ENCODE measurements at places on chromosomes 1 and 21. TPM values are rescaled to one million over a fixed set of nuclear protein-coding genes. Genes with fewer than 3 reads are reported as not detected.

The ADAMTS4 gene
- total RNA-seq: 2.5 TPM

The PLA2G2A gene
- 104 TPM for total RNA-seq

The SAMD11 gene
- total RNA-seq: 18.0 TPM

DNA sequence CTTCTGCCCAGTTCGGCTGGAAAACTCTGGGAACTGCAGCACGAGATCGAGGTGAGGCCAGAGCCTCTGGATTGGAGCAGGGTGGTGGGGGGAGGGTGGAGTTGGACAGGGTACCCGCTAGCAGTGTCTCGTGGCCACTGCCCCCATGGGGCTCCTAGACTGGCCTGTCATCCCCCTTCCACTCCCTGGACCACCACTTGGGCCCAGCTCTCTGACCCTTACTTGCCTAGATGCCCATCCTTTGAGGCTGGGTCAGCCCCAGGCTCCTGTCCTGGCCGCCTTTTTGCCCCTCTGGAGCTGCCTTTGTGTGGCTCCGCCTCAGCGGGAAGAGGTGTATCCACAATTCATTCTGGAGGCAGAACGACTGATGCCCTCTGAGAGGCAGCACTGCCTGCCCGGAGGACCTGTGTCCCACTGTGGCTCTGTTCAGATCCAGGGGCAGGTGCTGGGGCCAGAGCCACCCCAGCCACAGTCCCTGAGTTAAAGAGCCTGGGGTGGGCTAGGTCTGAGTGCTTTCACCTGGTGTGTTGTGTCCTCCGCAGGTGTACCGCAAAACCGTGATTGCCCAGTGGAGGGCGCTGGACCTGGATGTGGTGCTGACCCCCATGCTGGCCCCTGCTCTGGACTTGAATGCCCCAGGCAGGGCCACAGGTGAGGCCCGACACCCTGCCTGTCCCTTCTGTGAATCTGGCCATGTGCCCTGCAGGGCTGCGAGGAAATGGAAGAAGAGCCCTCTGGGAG is 17.7 kb downstream of the FAAH start:
- no peak for DNase-seq

GRCh38 chr1:222813866-222814535 is 838 bp upstream of the DISP1 start:
- DNase-seq: no peak

DNA sequence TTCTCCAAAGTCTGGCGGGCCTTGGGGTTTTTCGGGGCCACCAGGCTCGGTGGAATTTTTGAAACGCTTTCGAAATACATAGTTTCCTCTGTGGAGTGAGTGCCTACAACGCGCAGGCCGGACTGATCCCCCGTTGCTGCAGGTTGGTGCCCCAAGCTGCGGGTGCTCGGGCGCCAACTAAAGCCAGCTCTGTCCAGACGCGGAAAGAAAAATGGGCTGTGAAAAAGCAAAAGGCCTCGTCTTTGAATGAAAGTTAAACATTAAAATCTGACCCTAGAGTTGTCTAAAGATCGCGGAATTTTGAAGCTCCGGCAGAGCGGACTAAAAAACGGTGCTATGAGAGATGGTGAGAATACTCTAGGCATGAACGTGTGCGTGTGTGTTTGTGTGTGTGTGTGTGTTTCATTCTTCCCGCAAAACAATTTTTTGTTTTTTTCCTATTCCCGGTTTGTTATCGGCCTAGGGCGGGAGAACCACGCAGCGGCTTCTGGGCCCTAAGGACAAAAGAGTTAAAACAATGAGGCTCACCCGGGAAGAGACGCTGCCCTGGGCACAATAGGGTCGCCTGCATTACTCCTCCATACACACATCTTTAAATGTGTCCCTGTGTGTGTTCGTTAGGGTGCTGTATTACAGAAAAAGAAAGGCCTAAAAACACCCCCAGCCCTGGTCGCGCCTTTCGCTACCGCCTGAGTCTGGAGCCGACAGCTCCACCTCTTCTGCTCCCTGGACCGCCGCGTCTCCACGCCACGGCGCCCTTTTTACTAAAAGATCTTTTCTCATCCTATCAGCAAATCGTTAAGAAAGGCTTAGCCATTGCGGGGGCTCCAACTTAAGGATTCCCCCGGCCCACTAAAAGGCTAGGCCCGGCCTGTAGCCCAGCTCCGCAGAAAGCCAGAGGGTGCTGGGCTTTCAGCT is 3.2 kb downstream of the TBX15 start:
- DNase-seq: no peak

DNA sequence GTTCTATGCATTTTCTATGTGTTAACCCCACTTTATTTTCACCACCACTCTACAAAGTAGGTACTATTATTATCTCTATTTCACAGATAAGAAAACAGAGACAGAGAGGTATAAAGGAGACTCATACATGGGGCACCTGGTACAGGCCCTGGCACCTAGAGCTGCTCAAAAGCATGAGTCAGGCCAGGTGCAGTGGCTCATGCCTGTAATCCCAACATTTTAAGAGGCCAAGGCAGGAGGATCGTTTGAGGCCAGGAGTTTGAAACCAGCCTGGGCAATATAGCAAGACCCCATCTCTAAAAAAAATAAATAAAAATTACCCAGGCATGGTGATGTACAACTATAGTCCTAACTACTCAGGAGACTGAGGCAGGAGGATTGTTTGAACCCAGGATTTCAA is 35.8 kb downstream of the GLIS1 start:
- DNase-seq: no peak
